ENCODE measurements at places on chromosomes 12 and 14. TPM values are rescaled to one million over a fixed set of nuclear protein-coding genes. Genes with fewer than 3 reads are reported as not detected.

TNS2 gene
- 107 TPM for total RNA-seq

KRT75 gene
- not detected for total RNA-seq

DNA sequence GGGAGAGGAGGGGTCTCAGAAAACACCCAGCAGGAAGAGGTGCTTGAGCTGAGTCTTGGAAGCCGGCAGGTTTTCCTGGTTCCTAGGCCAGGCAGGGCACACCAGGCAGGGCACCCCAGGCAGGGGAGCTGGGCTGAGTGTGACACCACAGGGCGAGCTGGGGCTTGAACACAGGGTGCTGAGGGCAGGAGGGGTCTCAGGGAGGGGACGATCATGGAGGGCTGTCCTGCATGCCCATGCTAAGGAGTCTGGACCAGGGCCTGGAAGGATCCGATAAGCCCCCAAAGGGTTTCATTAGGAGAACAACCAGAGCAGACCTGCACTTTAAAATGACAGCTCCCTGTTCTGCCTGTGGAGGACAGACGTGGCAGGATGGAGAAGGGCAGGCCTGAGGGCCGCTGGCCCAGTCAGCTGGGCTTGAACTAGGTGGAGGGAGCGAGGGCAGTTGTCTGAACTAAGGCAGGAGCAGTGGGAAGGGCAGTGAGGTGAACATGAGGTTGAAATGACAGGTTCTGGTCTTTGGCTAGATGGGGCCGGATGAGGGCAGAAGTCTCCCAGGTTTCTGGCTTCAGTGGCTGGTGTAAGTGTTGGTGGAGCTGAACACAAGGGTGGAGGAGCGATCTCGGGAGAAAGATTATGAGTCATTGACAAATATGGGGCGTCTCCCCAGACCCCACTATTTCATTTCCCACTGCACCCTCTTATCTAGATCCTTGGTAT is 171.0 kb upstream of the PZP start:
- no peaks in the 10 kb centered on the region for H3K4me1 ChIP-seq
- no peak overlapping the region for H3K4me3 ChIP-seq
- H3K27me3 ChIP-seq = peaks cover 18% of the 10 kb centered on the region
- no peaks in the 10 kb centered on the region for H3K36me3 ChIP-seq

DNA sequence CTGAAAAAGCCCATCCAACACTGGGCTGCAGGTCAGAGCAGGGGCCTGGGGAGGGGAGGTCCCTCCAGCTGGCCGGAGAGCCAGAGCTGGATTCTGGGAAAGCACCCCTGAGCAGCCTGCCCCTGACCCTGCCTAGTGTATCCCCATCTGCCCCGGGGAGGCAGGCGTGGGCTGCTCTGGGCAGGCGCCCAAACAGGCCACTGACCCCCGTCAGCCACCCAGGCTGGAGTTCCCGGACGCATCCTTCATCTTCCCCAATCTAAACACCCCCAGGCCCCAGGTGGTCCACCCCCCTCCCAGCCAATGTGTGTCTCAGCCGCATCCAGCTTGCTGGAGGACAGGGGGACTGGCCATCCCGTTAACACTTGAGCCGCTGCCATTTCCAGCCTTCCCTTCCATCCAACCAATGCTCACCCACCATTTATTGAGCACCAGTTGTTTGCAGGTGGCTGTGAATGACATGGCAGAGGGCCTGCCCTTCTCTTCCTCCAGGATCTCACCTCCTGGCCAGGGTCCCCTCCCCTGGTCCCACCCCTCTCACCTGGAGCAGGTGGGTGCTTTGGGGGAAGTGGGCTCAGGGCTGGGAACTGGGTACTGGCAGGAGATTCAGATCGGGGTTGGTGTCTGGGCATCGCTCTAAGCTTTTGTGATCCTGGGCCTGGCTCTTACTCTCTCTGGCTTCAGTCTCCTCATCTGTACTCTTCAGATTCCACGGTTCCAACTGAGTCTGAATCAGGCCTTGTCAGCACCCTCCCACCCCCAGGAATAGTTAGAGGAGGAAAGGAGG is 743 bp upstream of the DTX1 start:
- H3K27ac ChIP-seq = no peak overlapping the region
- peaks cover 38% of the 10 kb centered on the region for H3K27me3 ChIP-seq
- DNase-seq = no peak

DNA sequence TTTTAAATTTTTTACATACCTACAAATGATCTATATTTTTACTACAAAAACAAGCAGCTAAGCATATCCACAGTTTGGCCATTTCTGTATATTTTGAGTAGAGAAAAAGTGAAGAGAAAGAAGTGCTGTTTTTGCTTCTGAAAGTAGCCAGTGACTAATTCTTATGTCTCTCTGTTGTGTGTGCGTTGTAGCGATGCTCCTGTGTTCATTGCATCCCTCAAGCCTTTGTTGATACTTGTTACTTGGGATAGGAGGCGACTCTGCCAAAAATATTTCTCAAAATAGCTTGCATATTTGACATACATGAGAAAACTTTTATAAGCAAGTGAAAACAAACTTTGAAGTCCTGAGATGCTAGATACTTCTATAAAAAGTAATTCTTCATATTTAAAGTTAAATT is 714.1 kb downstream of the FSCB start:
- no peak for DNase-seq
- no peak overlapping the region for H3K4me3 ChIP-seq
- no peak overlapping the region for H3K27ac ChIP-seq
- no peaks in the 10 kb centered on the region for H3K27me3 ChIP-seq
- no peaks in the 10 kb centered on the region for H3K36me3 ChIP-seq

DNA sequence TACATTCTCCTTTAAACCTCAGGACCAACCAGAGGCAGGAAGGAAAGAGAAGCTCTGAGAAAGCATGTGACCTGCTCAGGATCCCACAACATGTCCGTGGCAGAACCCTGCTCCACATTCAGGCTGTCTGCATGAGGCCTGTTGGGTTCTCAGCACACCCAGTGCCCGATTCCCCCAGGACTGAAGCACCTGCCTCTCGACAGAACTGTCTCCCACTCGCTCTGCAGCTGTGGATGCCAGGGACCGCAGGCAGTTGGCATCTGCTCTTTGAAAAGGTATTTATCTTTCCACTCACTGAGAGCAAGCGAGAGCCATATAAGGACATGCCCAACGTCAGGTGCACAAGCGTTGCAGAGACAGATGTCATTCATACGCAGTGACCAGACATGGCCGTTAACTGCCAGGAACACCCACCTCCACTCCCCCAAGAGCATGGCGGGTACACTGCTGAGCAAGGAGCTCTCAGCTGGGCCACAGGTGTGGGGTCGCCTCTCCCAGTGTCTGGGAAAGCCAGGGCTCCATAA is 18.9 kb downstream of the PITPNM2 start:
- DNase-seq = no peak
- H3K27me3 ChIP-seq = no peaks in the 10 kb centered on the region
- peaks cover 44% of the 10 kb centered on the region for H3K4me1 ChIP-seq
- H3K36me3 ChIP-seq = no peaks in the 10 kb centered on the region
- H3K27ac ChIP-seq = no peak overlapping the region

- DNase-seq = no peak
- H3K4me3 ChIP-seq = no peak overlapping the region
- H3K4me1 ChIP-seq = no peaks in the 10 kb centered on the region
- no peak overlapping the region for H3K27ac ChIP-seq
- H3K27me3 ChIP-seq = no peaks in the 10 kb centered on the region
Measured at GRCh38 chr12:89492883-89493282, 31.7 kb downstream of the GALNT4 start.
